ENCODE measurements at places on chromosomes 4 and X.

GRCh38 chr4:18404642-18405041, 383.1 kb upstream of the LCORL start:
- no peak for DNase-seq

DNA sequence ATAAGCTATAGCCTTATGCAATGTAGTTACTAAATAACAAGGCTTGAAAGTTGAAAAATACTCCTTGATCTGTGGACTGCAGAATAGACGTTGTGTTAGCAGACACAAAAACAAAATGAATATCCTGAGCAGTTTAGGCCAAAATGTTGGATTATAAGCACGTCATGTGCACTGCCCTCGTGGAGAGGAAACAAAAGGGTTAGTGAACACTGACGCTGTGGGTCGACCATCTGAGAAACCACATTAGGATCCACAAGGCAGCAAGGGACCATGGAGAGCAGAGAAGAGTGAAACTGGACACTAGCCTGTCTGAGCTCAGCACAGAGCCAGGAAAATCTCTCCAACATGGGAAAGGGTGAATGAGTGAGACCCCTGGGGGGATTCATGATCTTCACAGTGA, 145.3 kb downstream of the DTHD1 start:
- no peak for DNase-seq

DNA sequence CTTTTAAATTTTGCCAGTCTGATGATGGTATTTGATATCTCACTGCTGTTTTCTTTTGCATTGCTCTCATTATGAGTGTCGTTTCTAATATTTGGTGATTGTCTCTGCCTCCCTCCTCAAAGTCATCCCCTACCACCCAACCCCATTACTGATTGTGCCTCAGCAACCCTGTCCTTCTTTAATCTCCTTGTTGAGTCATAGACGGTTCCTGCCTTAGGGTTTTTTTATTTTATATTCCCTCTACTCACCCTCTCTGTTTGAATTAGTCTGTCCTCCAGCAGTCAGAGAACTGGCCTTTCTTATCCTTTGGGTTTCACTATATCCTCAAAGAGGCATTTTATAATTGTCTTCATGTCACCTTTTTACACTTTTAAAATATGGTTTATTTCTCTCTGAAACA, 409.3 kb upstream of the CPEB2 start:
- DNase-seq = no peak

GRCh38 chrX:44698357-44698756, 145.5 kb upstream of the DUSP21 start:
- no peak for DNase-seq

- no peak for DNase-seq
Measured at GRCh38 chrX:129158505-129158904, 364.8 kb downstream of the SMARCA1 start.

GRCh38 chr4:16117164-16117563, 33.3 kb upstream of the PROM1 start:
- no peak for DNase-seq

DNA sequence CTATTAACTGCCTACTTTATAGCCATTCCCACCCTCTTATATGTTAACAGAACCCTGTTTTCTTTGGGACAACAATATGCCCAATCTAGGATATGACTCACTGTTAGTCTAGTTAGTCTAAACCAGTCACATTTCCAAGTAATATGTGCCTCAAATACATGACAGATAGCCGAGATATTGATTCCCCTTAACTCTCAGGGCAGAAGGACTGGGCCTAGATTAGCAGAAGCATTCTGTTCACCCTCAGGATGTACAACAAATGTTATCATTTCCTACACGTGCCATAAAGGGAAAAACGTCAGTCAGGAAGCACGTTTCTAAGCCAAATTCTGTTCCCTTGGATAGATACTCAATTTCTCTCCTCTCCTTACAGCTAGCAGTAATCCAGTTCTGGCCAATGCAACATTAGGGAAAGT, 114.1 kb downstream of the SLC10A7 start:
- no peak for DNase-seq

DNA sequence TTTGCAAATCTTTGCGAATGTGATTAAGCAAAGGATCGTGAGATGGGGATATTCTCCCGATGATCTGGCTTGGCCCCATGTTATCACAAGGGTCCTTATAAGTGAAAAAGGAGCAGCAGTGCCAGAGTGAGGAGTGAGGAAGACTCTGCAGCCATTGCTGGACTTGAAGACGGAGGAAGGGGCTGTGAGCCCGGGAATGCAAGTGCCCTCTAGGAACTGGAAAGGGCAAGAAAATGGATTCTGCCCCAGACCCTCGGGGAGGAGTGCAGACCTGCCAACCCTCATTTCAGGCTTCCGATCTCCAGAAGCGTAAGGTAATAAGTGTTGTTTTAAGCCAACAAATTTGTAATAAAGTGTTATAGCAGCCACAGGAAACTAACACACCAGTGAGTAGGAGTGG, 76.3 kb downstream of the EVC start:
- no peak for DNase-seq
